Activated gamma-delta T cell (primary cell): ENCODE measurements at places on chromosomes 1 and 21.

- DNase-seq, result no peak
These were observed 60.3 kb downstream of the XCL2 start for GRCh38 chr1:168483539-168483938.

- DNase-seq, result no peak
These were observed 10.8 kb upstream of the THEM4 start for GRCh38 chr1:151920149-151920548.

DNA sequence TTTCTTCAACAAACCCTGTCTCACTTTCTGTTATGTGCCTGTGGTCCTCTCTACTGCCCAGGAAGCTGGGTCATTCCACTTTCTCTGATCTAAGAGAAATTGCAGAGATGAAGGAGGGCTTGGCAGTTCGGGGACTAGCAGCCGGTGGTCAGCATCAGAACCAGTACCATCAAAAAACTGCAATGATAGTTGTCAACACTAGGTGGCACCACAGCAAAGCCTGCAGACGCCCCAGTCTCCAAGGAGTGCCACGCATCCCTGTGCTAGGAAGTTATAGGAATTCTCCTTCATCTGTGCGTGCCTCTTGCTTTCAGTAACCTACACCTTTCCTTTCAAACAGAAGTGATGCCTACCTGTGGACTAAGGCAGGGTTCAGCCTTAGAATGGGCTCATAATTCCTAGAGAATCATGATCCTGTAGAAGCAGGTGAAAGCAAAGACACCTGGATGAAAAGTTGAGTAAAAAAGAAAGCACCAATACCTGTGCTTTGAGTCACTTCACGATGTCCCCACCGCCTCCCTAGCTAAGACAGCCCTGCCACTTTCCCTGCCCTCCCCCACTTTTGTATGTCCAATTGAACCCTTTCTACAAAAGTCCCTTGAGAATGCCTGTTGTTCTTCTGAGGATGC is 129.2 kb downstream of the ADAMTS1 start:
- DNase-seq, result no peak

- DNase-seq, result no peak
These were observed 8.6 kb upstream of the LRRC8B start for GRCh38 chr1:89516055-89516454.

- no peak for DNase-seq
These were observed 4.5 kb upstream of the MAP3K7CL start for GRCh38 chr21:29125979-29126378.

GRCh38 chr1:244226435-244226834 is 175.4 kb downstream of the ZBTB18 start:
- DNase-seq, result no peak

GRCh38 chr1:172672720-172673119 is 13.8 kb downstream of the FASLG start:
- DNase-seq, result no peak

- DNase-seq, result no peak
These were observed 68.5 kb downstream of the RGS2 start for GRCh38 chr1:192877283-192877886.

- no peak for DNase-seq
These were observed 1.7 kb downstream of the KCNJ10 start for GRCh38 chr1:160068225-160068624.

DNA sequence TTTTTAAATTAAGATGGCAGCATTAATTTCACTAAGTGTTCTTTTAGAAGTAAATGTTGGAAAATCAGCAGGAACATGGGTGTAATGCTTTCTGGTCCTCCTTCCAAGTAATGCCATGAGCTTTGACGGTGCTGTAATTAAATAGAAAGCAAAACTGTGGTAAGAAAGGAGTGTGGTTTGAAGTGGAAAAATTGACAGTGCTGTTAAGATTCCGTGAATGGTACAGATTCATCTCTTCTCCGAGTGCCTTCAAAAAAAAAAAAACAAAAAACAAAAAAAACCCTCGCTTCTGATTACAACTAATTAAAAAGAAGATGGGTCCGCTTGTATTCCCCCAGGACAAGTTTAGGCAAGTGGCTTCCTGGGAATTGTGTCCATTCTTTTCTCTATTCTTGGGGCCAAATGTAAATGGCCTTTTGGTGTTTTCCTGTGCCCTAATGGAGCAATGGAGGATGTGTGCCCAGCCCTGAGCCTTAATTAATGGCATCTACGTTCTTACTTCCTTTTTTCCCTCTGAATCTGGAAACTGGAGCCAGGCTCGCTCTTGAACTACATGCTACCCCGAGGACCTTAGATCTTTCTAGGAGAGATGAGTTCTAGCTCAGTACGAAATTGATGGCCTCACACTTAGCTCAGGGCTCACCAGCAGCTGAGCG is 5.1 kb downstream of the LMO4 start:
- no peak for DNase-seq

DNA sequence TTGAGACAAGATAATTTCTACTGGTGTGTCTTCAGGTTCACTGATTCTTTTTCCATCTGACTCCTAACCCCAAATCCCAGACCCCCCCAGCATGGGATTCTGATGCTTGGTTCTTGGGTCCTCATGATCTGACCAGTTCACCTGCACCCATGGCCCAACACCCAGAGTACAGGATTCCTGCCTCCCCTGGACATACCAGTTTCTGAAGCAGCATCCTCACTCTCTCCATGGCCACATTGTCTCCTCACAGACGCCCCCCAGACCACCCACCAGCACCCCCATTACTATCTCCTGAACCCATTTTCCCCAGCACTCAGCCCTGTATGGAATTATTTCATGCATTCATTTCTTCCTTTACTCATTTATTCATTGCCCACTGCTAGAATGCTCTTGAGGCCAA is 864 bp upstream of the KRTAP12-3 start:
- DNase-seq, result no peak

GRCh38 chr1:174161813-174162212 is 2.5 kb downstream of the RABGAP1L start:
- no peak for DNase-seq

GRCh38 chr1:111085676-111086075 is 54.2 kb downstream of the DRAM2 start:
- DNase-seq, result no peak

DNA sequence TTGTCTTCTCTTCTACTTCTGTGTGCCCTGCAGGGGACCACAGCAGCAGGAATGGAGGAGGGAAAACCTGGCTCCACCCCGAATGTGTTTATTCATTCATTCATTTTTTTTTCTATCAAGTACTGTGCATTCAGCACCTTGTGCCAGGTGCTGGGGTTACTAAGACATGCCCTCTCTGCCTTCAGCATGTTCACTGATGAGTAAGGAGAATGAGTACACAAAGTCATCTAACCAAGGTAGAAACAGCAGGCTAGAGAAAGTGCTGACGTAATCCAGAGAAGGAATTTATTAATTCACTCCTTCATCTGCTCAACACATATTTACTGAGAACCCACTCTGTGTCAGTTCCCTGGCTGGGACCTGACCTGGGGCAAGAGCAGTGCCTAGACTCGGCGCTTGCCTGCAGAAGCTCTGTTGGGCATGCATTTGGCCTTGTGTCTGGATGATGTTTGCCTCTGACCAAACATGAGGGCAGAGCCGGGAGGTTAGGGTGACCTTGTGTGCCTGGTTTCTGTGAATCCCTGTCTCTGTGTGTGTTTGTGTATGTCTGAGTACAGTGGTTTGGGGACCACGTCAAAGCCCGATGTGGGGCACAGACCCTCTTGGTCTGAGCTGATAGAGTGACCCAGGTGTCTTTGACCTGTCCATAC is 3.3 kb upstream of the MYOG start:
- no peak for DNase-seq

GRCh38 chr1:76542359-76542758 is 324.9 kb upstream of the ST6GALNAC5 start:
- no peak for DNase-seq

- no peak for DNase-seq
These were observed 2.5 kb upstream of the MAST2 start for GRCh38 chr1:45800899-45801298.

GRCh38 chr1:171998711-171999110 is 157.4 kb downstream of the DNM3 start:
- DNase-seq, result no peak

- no peak for DNase-seq
These were observed 2.5 kb downstream of the TGFBR3 start for GRCh38 chr1:91883470-91883869.

DNA sequence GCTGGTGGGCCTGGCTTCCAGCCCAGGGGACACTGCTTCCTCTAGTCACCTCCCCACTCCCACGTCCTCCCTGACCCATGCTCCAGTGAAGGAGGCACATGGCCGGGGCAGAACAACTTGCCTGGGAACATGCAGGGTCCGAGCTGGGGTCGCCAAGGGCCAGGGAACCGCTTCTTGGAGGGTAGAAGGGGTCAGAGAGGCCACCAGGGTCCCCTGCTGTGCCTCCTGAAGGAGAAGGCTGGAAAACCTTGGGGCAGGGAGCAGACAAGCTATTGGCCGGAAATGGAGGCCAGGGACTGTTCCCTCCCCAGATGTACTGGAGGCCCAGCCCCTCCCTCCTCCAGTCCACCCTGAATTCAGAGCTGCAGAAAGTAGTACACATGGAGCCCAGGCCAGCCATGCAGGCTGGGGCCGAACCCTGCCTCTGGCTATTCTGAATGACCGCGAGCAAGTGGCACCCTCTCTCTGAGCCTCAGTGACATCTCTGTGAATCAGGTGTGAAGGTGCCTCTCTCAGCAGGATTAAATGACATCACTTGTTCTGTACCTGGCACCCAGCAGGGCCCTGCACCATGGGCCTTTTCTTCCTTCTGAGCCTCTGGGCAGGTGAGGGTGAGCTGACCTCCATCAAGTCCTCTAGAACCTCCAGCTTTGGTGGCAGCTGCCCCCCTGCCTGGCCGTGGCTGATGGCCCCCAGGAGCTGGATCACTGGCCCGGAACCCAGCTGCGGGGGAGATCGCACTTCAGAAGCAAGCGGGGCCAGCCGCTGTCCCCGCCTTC is 15.7 kb downstream of the SPOCD1 start:
- DNase-seq, result no peak

GRCh38 chr1:208885650-208886049 is 641.5 kb upstream of the PLXNA2 start:
- no peak for DNase-seq

DNA sequence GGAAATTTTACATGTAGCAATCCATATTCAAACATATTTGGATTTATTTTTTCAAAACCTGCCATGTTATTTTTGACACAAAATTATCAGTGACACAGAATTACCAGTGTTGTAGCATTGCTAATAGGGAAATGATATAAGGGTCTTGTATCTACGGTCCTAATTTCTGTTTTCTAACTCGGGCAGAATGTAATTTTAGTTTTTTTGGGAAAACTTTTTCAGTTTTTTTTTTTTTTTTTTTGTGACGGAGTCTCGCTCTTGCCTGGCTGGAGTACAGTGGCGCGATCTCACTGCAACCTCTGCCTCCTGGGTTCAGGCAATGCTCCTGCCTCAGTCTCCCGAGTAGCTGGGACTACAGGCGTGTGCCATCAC is 2.6 kb downstream of the UQCRH start:
- no peak for DNase-seq

GRCh38 chr1:14850563-14850962 is 252.1 kb downstream of the KAZN start:
- no peak for DNase-seq

DNA sequence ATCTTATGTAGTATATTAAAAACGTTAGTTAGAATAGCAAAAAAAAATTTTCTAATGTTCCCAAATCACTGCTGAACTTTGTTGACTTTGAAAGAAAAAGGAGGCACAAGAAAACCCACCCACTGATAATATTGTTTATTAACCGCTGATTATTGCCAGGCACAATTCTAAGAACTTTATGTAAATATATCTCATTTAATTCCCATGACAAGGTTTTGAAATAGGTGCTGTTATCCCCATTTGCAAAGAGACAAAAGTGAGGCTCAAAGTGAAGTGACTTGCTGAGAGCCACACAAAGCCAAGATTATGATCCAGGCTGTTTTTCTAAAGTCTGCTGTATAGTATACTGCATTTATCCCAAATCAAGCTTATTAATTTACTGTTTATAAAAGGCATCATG is 56.4 kb downstream of the SASS6 start:
- no peak for DNase-seq

GRCh38 chr1:173112129-173112528 is 61.4 kb upstream of the TNFSF18 start:
- DNase-seq, result no peak

- DNase-seq, result no peak
These were observed 24.4 kb downstream of the CAP1 start for GRCh38 chr1:40064797-40065499.
